Diencephalon (tissue), 1 donor: ENCODE measurements at places on chromosomes 4 and X. TPM values are rescaled to one million over a fixed set of nuclear protein-coding genes. Genes with fewer than 3 reads are reported as not detected.

Gene APLN
- total RNA-seq = 4.4 TPM

Gene GCNA
- total RNA-seq = 2.8 TPM

Gene NLGN4X
- total RNA-seq = 71.3 TPM

Gene TSPAN7
- 141 TPM for total RNA-seq

Gene TMPRSS11A
- total RNA-seq = not detected

Gene PRKG2
- 7.6 TPM for total RNA-seq

Gene RBMX
- total RNA-seq = 227 TPM

Gene RAP1GDS1
- 172 TPM for total RNA-seq

Gene MOB1B
- 36.9 TPM for total RNA-seq

Gene PPEF2
- not detected for total RNA-seq
